ENCODE measurements at places on chromosomes 11 and 22.
A peak's percentile ranks its signal among the peaks of the same experiment; 100 is the strongest.

GRCh38 chr11:74468936-74469335 is 1.6 kb upstream of the KCNE3 start:
- no peak for DNase-seq

DNA sequence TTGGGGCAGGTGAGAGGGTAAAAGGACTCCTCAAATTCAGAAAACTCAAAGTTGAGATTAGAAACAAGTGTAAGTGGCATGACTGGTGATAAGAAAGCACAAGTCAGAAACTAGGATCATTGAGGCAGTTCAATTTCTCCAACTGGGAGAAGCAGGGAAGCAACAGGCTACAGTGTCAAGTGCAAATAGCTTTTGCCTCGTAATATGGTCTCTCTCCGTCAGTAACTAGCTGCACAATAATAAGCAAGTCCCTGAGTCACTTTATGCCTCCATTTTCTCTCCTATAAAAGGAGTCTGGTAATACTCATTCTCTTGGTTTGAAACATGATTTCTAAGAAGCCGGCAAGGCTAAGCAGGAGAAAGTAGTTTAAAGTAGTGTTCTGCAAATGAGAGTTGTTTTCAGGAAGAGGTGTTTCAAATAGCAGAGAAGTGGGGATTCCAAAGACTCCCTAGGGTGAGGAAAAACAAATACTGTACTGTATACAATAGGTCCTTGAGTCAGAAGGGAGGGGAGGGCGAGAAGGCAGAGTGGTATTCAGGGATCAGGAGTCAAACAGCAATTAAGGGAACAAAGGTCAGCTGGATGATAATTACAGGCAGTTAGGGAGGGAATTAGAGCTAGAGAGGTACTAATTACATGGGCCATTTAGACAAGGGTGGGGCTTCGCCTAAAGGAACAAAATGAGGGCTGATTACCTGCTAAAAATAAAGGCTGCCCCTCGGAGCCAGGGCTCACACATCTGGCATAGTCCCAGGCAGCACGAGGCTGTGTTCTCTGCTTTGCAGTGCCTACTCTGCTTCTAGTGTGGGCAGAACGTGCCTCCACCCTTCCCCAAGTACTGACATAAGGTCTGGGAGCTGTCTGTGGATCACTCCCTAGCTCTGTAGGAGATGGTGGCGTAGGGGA is 96.0 kb upstream of the BDNF start:
- peak; percentile 80 for DNase-seq

- DNase-seq, result no peak
Observed at GRCh38 chr11:77073328-77074001, 6.7 kb downstream of the CAPN5 start.

- DNase-seq, result no peak
Observed at GRCh38 chr11:47489395-47489755, 40.4 kb upstream of the RAPSN start.

- DNase-seq, result peak; percentile 28
Observed at GRCh38 chr11:131914361-131914774, 544.0 kb downstream of the NTM start.

DNA sequence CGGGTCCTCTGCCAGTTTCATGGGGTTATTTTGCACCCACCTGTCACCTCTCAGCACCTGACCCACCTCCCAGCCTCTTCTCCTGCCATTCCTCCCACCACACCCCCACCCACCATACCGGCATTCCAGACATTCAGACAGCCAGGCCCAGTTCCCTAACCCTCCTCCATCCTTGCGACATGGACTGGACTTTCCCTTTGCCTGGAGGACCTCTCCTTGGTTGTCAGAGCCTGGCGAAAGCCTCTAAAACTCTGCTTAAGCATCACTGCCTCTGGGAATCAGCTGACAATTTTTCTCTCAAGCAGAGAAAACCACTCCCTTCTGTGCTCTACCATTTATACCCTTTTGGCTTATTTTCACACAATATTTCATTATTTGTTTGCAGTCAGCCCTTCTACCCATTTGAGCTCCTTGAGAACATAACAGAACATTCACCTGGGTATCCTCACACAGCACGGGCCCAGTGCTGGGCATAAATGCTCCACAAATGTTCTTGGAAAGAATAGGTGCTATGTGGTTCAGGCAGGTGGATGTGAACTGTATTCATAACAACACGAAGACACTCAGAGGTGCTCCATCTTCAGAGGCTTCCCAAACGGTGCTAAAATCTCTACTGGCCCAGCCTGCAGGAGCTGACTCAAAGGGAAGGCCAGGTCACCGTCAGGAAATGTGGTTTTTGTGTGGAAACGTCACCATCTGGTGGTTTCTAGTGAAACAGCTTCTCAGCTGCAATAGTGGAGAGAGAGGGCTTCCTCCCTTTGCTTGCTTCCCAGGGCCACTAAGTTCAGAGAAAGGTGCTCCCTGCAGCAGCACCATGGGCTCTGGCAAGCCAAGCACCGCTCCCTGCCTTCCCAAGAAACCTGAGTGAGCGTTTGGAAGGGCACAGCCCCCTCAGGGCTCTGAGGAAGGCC is 10.4 kb downstream of the SPATA19 start:
- peak; percentile 80 for DNase-seq

- no peak for DNase-seq
Observed at GRCh38 chr11:130403271-130403804, 25.1 kb downstream of the ADAMTS8 start.

GRCh38 chr11:83031127-83031526 is 40.6 kb downstream of the RAB30 start:
- no peak for DNase-seq

- DNase-seq, result no peak
Observed at GRCh38 chr22:46002757-46003270, 25.9 kb upstream of the WNT7B start.
